B cell (primary cell): ENCODE measurements at places on chromosomes 5 and 9.

GRCh38 chr5:59769041-59769360 lies 124.5 kb downstream of the PDE4D start:
- DNase-seq: no peak

GRCh38 chr9:17005056-17005823 lies 129.6 kb upstream of the CNTLN start:
- no peak for DNase-seq

- DNase-seq: no peak
Observed at GRCh38 chr5:153960269-153961215, 78.2 kb downstream of the FAM114A2 start.

GRCh38 chr9:4857163-4857810 lies 64.5 kb downstream of the RCL1 start:
- DNase-seq: no peak

DNA sequence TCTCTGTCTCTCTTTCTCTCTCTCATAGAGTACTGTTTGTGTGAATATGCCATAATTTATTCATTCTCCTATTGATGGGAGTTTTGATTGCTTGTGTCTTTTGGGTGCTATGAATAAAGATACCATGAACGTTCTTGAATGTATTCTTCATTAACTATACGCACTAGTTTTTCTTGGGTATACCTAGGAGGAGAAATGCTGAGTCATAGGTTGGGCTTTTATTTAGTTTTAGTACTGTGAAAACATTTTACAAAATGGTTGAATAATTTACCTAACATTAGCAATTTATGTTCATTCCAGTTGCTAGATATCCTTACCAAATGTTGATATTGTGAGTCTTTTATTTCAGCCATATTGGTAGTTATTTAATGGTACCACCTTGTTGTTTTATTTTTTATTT lies 192.5 kb downstream of the NPR3 start:
- DNase-seq: no peak

DNA sequence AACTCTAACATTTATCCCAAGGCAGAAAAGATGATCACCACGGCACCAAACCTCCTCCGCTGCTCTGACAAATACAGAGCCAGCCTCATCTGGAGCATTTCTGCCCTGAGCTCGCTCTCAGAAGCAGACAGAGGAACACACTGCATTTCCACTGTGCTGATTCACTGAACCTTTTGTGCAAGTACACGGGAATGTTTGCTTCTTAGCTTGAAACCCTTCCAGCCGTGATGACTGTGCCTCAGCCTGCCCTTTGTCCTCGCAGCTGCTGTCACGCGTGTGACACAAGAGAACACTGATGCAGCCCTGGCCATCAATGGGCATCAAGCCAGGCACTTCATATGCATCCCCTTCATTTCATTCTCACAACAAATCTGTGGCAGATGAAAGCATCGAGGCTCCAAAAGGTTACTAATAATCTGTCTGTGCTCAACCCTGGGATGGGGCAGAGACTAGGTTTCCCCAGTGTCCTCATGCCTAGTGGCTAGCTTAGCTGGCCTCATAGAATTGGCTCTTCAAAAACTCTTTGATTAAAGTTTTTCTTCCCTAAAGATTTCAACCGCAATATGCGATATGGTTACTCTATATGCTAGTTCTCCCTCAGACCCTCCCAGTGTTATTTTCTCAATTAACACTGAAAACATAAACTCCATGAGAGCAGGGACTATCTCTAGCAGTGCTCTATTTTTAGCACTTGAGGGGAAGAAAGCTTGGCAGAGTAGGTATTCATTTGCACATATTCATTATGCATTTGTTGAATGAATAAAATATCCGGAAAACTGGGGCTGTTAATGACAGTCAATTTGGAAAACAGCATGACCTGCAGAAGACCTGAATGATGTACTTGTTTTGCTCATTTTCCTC lies 7.3 kb downstream of the CDC14B start:
- DNase-seq: no peak

DNA sequence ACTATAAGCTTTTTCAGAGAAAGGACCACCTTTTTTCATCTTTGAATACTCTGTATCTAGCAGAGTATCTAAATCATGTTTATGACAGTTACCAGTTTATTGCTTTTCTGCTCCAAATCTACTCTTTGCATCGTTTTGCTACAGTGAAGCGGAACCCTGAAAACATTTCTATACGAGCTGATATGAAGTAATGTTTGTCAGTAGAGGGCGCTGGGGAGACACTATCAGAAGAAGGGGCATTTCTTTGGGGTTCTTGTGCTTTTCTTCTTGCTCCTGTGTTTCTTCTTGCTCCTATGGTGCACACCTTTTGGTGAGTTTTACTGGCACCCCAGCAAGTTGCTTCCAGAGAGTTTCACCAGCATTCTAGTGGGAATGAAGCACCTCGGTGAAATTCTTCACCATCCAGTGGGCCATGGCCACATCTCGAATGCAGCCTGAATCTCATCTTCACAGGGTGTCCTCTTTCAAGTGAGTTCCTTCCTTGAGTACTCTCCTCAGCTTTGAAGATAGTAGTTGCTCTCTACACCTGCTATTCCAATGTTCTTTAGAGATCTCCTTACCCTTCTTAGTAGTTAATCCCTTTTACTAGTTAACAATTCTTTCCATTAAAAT lies 98.4 kb downstream of the FGF1 start:
- peak; percentile 19 for DNase-seq

- DNase-seq: no peak
Observed at GRCh38 chr9:18707489-18708205, 233.7 kb downstream of the ADAMTSL1 start.

GRCh38 chr5:126449751-126450271 lies 26.6 kb downstream of the GRAMD2B start:
- DNase-seq: peak; percentile 28

DNA sequence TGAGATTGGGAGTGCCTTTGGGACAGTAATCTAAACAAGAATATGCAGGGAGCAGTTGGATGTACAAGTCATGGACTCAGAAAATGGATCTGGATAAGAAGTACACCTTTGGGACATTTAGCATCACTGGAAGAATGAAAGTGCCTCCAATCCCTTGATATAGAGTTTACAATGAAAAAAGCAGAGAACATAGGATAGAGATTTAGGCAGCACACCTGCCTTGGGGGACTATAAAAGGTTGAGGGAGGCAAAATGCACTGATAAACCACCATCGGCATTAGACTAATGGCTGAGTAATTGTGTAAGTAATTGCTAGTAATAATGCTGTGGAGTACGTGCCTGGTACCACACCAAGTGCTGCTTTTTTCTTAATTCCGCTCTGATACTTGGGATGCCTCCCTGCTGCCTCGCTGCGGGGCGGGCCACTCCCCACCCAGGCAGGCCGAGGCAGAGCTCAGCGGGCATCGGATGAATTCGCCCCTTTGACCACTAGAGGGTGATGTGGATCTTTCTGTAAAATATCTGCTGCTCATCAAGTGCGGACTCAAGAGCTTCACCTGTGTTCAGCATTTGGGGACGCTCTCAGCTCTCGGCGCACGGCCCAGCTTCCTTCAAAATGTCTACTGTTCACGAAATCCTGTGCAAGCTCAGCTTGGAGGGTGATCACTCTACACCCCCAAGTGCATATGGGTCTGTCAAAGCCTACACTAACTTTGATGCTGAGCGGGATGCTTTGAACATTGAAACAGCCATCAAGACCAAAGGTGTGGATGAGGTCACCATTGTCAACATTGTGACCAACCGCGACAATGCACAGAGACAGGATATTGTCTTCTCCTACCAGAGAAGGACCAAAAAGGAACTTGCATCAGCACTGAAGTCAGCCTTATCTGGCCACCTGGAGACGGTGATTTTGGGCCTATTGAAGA lies 99.9 kb downstream of the ANKRD18B start:
- DNase-seq: peak; percentile 82

DNA sequence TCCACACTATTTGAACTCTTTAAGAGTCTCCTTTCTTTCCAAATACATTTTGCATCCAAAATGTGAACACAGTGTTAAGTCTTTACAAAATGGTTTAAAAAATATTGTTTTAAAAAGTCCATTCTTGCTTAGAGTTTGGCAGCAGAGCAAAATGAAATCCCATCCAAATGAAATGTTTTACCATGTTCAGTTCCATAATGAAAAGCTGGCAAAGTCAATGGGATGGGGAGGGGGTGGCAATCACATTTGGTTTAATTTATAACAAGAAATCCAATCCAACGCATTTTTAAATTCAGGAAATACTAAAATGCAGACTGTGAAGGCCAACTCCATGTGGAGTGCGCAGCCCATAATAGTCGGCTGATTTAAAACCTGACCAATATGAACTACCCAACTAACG lies 39.4 kb downstream of the MRPL36 start:
- no peak for DNase-seq

DNA sequence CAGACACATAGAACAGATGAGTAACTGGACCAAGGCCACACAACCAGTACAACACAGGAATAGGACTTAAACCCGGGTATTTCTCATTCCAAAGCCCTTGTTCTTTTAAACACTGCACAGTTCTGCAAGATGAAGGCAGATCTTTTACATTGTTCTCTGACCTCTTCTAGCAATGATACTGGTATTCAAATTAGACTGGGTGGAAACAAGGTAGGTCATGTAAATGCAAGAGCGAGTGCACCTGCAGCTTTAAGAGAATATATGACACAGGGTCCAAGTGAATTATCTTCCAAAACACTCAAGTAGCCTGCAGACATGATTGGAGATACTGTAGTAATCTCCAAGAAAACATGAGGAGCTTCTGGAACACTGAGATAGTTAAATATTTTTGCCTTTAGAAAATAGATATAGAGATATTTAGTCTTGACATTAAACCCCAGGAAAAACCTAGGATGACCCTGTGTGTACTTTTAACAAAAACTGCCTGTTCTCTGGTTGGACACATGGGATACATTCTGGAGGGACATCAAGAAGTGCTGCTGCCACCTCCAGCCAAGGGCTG lies 130.6 kb upstream of the EPB41L4A start:
- DNase-seq: no peak

DNA sequence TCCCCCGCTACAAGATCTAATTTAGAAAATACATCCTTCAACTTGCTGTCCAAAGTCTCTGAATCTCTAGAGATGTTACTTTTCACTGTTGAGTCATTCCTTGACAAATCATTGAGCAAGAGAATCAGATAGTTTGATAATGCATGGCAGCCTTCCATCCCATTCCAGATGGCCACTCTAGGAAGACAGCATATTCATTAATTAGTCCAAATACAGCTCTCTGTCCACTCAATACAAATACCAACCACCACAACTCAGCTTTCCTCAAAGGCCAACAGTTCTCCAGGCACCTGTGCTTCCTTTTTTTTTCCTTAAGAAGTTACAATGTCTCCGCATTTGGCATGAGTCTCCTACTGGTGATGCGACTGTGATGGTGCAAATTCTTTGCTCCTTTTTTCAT lies 72.3 kb downstream of the DROSHA start:
- no peak for DNase-seq

GRCh38 chr5:180494510-180495181 lies 467 bp downstream of the CNOT6 start:
- DNase-seq: no peak

GRCh38 chr5:136594416-136594815 lies 229.1 kb upstream of the TRPC7 start:
- DNase-seq: no peak

- DNase-seq: no peak
Observed at GRCh38 chr9:110969971-110970386, 68.3 kb downstream of the LPAR1 start.

- DNase-seq: peak; percentile 65
Observed at GRCh38 chr5:110663525-110663924, 62.9 kb downstream of the TMEM232 start.

DNA sequence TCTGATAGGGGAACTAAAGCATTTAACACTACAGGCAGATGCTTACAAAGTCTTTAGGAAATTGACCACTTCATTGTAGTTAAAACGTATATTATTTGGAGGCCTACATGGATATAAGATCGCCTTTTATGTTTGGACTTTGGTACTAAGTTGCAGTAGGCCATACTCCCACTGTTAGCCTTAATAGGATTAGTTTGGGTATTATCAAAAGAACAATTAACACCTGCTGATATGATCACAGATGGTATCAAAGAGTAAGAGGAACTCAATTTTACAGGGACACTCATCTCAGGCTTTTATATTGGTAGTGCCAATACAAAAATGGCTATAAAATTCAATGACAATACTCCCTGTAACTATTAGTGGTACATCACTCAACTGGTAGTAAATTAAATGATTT lies 1183.0 kb downstream of the MAT2B start:
- no peak for DNase-seq

GRCh38 chr5:95864944-95865504 lies 42.5 kb upstream of the GLRX start:
- DNase-seq: no peak

DNA sequence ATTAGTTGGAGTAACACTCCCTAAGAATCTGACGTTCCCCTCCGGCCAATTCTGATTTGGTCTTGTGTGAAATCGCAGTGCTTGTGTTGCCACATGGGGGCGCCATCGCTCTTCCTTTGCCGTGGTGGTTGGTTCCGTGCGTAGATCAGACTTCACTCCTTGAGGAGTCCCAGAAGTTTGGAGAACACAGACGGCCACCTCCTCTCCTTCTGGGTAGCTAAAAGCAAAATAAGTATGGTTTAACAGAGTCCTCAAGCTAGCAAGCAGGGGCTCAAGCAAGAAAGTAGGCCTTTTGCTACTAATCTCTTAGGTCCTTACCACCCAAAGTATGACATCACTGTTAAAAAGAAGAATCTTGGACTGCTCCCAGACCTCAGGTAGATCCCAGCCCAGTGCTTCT lies 59.5 kb downstream of the HSPA4 start:
- DNase-seq: peak; percentile 88

- DNase-seq: no peak
Observed at GRCh38 chr9:14912859-14913258, 2.6 kb upstream of the FREM1 start.

GRCh38 chr5:159342840-159343239 lies 12.6 kb upstream of the IL12B start:
- DNase-seq: no peak

DNA sequence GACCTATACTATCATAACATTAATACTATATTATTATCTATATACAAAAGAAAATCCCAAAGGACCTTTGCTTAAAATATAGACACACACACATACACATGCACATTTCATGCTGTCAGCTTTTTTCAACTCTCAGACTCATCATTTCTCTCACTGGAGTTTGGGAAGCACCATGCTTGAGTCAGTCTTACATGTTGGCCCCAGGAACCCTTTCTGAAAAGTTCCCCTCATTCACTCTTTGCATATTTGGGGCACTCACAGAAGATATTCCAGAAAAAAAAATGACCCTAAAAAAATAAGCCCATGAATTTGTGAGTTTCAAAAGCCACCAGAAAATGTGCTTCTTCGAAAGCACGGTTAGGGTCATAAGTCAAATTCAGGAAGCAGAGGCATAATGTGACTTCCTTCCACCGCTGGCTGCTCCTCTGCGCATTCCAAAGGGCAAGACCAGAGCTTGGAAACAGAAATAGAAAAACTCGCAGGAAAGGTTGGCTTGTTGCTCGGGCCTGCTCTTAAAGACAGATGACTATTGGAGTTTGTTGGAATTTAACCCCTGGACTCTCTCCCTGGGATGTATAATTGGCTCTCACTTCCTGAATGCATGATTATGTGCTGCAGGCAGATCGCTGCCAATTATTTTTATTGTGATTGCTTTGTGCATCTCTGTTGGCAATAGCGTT lies 129.7 kb upstream of the IQGAP2 start:
- no peak for DNase-seq

- DNase-seq: no peak
Observed at GRCh38 chr9:7237473-7238246, 479.9 kb downstream of the KDM4C start.
